ENCODE measurements at places on chromosomes 1 and 21.

DNA sequence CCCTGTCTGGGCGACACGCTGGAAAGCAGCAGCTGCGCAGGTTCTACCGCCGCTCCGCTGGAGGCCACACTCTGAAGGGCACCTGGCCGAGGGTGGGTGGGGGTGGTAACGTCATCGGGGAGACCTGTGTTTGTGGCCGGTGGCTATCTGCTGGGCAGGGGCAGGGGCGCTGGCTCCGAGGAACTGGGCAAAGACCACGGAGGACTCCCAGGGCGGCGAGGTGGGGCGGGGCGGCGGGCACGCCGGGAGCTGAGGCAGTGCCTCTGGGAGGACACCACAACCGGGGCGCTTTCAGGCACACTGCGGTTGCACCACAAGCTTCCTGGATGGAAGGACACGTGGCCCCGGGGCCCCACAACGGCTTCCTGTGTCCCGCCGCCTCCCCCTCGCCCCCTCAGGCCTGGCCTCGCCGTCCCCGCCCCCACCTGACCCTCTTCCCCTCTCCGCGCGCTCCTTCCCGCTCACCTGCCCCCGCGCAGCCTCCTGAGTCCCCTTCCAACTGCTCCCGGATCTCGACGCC lies 3.3 kb upstream of the DENND2D start:
- no peak for DNase-seq

DNA sequence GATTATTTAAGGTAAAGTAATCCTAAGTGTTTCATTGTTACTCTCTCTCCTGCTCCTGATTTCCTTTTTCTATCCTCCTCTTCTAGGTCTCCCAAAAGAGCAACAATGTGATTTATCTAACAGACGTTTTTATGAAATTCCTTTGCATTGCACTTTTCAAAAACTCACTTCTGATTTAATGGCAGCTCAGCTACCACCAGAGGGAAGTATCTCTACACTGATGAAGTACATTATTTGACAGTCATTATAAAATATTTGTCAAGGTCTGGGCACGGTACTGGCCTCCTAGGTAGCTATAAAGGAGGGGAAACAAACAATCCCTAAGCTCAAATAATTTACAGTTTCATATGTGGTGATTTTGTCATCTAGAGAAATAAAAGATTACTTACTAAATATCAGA lies 15.6 kb downstream of the TMPRSS15 start:
- DNase-seq, result no peak

DNA sequence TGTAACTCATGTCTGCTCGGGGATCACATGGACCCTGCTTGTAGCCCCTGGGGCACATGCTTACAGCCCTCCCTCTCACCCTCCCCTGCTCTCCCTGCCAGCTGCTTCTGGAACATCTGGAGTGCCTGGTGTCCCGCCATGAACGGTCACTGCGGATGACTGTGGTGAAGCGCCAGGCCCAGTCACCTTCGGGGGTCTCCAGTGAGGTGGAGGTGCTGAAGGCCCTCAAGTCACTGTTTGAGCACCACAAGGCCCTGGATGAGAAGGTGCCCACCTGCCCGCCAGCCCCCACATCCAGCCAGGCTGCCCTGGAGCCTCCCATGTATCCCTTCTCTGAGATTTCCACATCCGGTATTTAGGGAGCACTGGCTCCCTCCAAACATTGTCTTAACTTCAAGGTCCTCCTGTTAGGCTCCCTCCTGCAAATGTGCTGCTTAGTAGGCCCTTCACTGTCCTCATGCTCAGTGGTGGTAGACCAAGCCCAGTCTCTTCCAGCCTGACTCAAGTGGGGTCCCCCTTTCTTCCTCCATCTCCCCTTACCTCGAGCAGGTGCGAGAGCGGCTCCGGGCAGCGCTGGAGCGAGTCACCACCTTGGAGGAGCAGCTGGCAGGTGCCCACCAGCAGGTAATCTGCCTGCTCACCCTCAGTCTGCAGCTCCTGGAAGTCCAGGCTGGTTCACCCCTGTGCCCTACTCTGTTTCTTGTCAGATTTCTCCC lies 17.7 kb downstream of the PPFIA4 start:
- no peak for DNase-seq

GRCh38 chr1:202058001-202058908 lies 47.9 kb downstream of the ELF3 start:
- peak; percentile 18 for DNase-seq

DNA sequence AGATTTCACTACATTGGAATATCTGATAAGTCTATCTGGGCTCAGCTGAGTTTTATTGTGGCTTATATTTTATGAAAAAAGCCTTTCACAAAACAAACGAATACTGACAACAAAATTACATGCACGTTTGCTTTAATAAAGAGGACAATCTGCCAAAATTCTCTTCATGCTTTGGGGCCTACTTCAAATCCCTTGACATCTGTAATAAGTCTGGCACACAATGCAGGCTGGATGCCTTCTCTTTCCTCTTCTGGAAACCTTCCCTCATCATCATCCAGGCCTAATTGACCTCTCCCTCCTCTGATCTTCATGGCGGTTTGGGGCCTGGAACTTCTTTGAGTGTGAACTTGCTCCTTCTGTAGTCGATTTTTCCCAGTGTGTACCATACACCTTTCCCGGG lies 70.3 kb downstream of the MAP10 start:
- DNase-seq, result no peak

- no peak for DNase-seq
Measured at GRCh38 chr1:113984710-113985109, 5.4 kb downstream of the OLFML3 start.

DNA sequence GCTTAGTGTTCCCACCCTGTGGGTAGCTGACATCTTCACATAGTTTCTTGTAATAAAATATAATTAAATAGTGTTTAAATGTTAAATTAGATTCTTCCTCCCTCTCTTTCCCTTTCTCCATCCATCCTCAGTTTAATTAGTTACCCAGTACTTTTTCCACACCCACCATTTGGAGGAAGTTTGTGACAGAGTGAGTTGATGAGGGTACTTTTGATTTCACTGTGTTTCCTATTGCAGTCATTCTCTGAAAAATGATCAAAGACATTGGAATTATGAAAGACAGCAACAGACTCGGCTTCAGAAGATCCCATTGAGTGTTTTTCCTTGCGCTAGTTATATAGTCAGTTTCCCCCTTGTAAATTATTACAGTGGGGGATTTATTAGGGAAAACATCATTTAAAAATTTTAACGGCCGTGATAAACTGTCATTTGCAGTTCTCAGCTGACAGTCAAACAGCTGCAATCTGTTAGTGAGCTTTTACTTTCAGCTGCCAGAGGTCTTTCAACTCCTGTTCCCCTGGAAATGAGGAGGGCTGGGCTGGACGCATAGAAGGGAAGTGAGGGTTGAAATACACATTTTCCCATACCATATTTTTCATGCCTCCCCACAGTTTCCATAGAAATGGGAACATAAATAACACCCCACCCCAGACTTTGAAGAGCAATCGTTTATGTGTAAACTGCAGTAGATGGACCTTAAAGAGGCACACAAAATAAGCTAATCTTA lies 61.3 kb upstream of the CACYBP start:
- no peak for DNase-seq

GRCh38 chr1:248839168-248839555 lies 1.1 kb downstream of the ZNF672 start:
- no peak for DNase-seq

GRCh38 chr1:226482975-226483700 lies 65.4 kb upstream of the STUM start:
- DNase-seq, result no peak

GRCh38 chr1:75732703-75733102 lies 8.2 kb downstream of the ACADM start:
- no peak for DNase-seq

GRCh38 chr21:33302796-33303195 lies 22.0 kb upstream of the IFNAR1 start:
- no peak for DNase-seq

DNA sequence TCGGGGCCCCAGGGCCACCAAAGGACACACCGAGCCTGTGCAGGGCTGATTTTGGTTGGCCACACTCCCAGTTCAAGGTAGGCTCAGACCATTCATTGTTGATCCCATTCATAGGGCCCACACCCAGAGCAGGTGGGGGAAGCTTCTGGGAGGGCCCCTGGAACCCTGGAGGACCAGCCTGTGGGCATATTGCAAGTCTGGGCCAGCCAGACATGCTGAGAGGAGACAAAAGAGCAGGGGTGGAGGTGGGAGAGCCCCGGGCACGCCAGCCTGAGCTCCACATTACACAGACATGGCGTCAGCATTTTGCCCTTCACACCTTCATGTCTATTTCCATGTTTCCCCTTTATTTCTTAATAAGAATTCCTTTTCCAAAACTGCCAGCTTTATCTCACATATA lies 25.7 kb downstream of the PMVK start:
- DNase-seq, result no peak

DNA sequence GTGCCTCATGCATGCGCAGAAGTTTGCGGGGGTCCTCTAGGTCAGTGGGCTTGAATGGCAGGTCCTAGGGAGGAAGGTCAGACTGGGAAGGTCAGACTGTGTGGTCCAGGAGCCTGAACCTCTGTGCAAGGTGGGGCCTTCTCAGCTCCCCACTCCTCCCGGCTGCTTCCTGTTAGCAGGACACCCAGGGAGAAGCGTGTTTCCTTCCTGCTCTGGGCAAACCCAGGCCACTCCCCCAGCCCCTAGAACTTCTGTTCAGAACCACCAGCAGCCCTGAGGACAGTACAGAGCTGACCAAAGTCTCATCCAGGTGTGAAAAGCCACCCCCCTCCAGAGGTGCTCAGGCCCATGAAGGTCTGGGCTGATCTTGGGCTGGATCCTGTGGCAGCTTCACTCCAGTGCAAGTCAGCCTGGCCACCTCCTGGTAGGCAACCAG lies 29.9 kb downstream of the NAV1 start:
- no peak for DNase-seq

GRCh38 chr1:99535470-99536164 lies 110.3 kb upstream of the PALMD start:
- DNase-seq, result no peak

- DNase-seq, result no peak
Measured at GRCh38 chr1:36089393-36090121, 865 bp downstream of the ADPRS start.

DNA sequence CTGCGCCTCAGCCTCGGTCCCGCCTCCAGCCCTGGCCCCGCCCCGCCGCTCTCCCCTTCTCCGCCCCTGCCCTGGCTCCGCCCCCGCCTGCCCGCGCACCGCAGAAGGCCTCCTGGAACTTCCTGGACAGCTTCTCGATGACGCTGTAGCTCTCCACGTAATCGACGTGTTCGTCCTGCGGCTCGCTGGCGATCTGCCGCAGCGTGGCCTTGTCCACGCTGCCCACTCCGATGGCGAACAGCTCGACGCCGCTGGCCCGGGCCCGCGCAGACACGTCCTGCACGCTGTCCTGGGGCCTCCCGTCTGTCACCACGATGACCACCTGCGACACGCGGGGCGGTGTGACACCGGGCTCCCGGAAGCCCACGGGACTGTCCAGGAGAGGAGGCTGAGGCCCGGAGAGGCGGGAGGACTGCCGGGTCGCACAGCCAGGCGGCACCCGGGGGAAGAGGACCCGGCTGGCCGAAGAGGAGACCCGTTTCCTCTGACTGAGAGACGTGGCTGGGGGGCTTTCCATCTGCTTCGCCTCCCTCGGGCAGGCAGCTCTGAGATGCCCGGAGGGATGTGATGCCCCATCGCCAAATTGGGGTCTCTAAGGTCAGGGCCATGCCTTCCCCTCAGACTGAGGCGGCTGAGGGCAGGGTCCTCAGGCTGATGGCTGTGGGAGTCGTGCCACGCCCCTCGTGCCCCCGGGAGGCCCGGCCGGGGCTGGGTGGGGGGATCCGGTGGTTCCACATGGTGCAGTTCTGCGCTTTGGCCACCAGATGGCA lies 4.6 kb downstream of the MATN1 start:
- peak; percentile 81 for DNase-seq

DNA sequence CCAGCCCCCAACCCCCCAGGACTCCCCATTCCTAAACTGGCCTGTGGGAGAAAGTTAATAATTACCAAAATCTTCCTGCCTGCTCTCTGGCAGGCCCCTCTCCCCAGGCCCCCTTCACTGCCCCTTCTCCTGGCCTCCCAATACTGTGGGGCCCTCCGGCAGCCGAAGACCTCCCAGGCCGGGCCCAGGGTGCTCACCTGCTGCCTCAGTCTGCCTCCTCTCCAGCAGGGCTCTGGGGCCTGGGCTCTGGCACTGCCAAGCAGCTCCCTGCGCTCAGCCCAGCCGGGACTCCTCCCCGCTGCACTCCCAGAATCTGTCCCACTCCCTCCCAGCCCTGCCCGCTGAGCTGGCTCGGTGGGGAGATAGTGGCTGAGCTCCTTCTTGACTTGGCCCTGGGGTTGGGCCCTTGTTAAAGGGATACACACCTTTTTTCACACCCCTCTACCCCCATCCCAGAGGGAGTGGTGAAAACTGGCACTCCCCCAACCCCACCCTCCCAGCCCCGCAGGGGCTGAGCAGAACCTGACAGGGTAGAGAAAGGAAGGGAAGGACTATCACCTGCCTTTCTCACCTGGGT lies at the start of gene S100A16:
Gene S100A16, minus strand, starts transcription at position 383 of the 577 bp plus-strand sequence. CDS start 4,986 bp downstream, outside the sequence.
- no peak for DNase-seq

DNA sequence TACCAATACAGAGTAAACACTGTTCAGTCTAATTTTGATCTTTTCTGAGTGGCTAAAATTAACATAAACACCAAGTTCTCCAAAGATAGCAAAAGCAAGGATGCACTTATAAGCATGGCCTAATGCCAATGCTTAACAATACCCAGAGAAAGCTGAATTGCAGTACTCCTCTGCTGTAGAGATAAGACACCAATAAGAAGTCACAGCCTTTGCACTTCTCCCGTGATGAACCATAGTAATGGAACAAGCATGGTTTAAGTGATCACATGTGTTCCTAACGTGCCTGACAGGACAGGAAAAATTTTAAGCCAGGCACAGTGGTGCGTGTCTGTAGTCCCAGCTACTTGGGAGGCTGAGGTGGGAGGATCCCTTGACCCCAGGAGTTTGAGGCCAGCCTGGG lies 5.6 kb downstream of the PRDX1 start:
- DNase-seq, result no peak

DNA sequence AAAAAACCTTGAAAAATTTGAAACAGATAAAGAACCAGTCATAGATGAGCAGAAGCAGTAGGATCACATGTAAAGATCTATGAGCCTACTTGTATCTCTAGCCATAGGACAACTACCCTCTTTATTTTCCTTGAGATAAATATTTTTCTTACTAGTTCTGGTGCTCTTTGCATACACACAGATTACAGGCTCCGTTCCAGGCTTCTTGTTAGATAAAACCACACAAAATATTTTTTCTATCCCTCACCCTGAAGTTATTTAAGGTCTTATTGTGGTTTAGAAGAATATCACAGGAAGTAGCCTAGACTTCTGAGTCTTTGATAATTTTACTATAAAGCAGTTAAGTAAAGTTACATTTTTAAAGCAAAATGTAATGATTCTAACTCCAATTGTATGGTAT lies 512.2 kb downstream of the NEGR1 start:
- no peak for DNase-seq

GRCh38 chr1:176174108-176174507 lies 33.0 kb downstream of the COP1 start:
- DNase-seq, result peak; percentile 10

GRCh38 chr1:28326984-28327383 lies 1.9 kb upstream of the MED18 start:
- DNase-seq, result peak; percentile 61

GRCh38 chr21:18026359-18026758 lies 207.2 kb upstream of the C21orf91 start:
- DNase-seq, result no peak

Data from HS-5 (cell line).